ELF-1 (cell line): ENCODE measurements at places on chromosomes 2 and 18.

- DNase-seq, result peak; percentile 58
Measured at GRCh38 chr2:165406173-165406572, 63.3 kb upstream of the CSRNP3 start.

- no peak for DNase-seq
Measured at GRCh38 chr18:77205769-77206168, 43.9 kb upstream of the GALR1 start.

- peak; percentile 17 for DNase-seq
Measured at GRCh38 chr18:26806224-26806623, 59.3 kb downstream of the AQP4 start.

- peak; percentile 10 for DNase-seq
Measured at GRCh38 chr2:105378921-105379383, 19.9 kb downstream of the FHL2 start.

DNA sequence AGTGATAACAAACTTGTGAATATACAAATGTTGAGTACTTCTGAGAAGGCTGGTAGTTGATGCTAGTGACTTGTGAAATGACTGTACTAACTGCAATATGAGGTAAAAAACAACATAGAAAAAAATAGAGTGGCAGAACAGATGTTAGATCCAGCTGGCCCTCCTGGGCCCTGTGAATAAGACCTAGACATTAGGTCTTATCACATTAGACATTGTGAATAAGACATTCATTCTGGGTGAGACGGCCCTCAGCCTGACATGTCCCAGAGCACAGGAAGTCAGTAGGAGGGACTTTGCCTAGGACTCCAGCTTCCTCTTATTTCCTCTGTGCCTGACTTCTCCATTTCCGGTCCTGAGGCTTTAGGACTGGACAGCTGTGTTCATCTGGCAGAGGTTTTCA is 22.9 kb downstream of the DOK1 start:
- no peak for DNase-seq

DNA sequence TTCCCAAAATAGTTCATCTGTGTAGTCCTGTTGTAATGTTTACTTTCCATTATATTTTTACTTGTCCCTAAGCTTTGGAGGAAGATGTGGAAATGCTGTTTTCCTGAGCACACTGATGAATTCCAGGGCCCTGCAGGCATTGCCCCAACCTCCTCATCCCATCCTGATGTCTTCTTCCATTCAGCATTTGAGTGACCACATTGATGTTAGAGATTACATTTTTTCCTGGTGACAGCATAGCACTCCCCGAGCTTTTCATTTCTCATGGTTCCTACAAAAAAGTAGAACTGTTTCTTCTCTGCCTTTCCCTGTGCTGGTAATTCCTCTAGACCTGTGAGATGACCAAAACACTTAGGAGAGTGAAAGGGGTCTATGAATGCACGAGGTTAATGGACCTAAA is 4.8 kb downstream of the IL36A start:
- DNase-seq, result no peak

DNA sequence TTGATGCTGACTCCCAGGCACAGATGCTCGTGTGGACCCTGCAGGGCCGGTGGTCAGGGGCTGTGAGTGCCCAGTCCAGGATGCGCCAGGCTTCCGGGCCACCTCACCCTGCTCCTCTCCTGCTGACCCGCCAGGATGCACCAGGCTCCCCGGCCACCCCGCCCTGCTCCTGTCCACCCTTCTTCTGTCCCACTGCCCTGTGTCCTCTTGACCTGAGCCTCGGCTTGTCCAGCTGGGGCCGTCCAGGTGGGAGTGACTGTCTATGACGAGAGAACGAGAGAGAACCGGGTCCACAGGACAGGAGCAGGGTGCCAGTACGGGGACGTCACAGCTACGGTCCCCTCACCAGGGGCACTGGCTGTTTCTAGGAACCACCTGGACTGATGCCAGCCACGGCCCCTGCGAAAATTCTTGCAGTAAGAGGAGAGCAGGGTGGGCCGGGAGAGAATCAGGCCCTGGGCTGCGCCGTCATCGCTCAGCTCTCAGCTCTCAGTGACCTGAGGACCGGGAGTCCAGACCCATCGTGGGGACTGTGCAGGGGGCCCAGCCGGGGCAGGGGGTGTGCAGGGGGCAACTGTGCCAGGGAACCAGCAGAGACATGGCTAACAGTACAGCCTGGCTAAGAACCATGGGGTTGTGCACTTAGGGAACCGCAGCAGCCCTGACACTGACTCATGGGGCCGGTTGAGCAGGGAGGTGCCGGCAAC is 12.9 kb upstream of the NFATC1 start:
- no peak for DNase-seq

DNA sequence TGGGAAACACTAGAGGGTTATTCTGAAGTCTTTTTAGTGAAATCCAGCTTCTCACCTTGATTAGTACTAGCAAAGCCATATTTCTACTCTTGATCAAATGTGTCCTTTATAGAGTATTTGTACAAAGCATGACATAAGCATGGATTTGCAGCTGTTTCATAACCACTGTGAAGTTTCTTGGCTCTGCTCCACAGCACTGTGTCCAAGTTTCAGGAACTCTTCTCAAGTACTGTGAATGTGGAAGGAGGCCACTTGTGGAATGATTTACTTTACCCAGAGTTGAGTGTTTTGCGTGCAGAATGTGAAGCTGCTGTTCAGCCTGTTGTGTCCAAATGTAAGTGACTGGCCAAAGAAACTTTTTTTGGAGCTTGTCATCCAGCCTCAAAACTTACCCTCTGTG is 16.2 kb upstream of the MAPRE2 start:
- DNase-seq, result no peak

DNA sequence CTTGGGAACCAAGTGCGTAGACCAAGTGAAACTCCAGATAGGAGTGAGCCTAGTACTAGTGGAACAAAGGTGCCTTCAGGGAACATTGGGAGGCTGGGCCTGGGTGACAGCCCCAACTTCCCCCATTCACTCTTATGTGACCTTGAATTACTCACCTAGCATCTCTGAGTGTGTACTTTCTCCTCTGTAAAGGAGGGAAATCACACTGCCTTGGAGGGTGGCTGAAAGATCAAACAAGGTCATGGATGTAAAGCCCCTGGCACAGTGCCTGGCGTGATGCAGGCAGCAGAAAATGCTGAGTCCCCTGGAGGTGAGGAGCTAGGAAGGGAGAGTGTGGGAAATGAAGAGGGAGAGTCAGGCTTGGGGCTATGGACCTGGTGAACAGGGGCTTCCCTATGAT is 45.9 kb downstream of the MARCO start:
- no peak for DNase-seq

DNA sequence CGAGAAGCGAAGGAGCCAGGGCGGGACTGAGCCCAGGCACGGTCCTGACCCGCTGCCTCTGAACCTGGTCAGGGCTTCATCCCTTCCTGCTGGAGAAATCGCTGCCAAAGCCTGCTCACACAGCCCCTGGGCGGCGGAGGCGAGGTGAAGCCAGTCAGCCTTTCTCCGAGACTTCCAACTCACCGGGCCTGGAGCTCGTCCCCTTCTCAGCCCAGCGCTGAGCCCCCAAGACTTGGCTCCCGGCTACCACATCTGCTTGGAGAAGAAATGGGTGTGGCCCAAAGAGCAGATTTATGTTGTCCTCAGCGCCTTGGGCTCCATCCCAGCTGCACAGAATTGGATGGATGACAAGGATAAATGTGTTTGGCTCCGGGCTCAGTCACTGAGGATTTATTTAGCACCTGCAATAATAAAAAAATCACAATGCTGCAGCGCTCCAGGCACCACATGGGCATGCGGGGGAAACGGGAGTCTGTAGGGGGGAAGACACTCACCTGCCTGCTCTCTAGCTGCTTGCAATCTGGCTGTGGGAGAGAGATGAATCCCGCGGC is 64.9 kb downstream of the ACTR2 start:
- DNase-seq, result no peak

- no peak for DNase-seq
Measured at GRCh38 chr18:13543144-13543543, 183.2 kb downstream of the FAM210A start.

- DNase-seq, result no peak
Measured at GRCh38 chr2:38810488-38810887, 32.5 kb downstream of the GEMIN6 start.

DNA sequence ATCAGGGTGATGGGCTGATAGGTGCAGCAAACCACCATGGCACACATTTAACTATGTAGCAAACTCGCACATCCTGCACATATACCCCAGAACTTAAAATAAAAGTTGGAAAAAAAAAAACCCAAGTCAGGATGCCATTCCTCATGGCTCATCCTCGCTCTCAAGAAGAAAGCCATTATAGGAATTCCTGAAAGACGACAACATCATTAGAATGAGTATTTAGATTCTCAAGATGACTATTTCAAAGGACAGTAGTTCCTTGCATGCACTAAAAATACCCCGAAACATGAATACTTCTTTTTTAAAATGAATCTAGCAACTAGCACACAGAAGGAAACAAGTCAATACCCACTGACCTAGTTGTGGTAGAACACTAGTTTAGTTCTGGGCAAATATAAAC is 285.8 kb upstream of the REV1 start:
- DNase-seq, result no peak

GRCh38 chr2:153963256-153963655 is 91.5 kb downstream of the GALNT13 start:
- no peak for DNase-seq

GRCh38 chr2:111094691-111095090 is 26.0 kb upstream of the BCL2L11 start:
- DNase-seq, result no peak

DNA sequence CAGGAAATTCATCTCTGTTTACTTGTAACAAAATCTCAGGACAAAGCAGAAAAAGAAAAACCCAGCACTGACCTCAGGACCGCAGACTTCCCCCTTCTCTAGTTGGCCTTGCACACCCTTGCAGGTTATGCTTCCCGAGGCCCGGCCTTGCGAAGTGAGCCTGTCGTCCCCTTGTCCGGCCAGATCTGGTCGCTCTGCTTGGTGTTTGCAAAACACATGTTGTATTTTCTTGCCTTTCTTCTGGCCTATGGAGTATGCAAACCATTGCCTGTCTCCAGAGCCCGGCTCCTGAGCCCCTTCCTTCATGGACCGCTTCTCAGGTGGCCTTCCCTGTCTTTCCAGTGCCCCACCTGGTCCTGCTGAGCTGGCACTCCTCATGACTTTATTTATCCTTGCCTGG is 4.8 kb downstream of the IMPA2 start:
- DNase-seq, result no peak

- no peak for DNase-seq
Measured at GRCh38 chr2:31083234-31083993, 54.8 kb downstream of the GALNT14 start.

- no peak for DNase-seq
Measured at GRCh38 chr2:37779139-37779538, 107.7 kb upstream of the CDC42EP3 start.

DNA sequence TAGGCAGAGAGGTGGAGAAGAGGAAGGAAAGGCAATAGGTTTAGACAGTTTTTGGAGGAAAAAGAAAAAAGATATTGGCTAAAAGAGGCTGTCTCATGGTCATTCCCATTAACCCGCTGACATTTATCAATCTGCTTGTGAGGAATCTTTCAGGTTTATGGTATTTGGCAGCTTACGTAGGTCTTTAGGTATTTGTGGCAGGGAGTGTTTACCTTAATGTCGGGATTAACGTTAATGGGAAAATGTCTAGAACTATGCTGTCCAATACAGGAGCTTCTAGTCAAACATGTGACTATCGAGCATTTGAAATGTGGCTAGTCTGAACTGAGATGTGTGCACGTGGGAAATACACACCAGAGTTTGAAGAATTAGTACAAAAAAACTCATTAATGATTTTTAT is 144.2 kb downstream of the BABAM2 start:
- DNase-seq, result no peak

DNA sequence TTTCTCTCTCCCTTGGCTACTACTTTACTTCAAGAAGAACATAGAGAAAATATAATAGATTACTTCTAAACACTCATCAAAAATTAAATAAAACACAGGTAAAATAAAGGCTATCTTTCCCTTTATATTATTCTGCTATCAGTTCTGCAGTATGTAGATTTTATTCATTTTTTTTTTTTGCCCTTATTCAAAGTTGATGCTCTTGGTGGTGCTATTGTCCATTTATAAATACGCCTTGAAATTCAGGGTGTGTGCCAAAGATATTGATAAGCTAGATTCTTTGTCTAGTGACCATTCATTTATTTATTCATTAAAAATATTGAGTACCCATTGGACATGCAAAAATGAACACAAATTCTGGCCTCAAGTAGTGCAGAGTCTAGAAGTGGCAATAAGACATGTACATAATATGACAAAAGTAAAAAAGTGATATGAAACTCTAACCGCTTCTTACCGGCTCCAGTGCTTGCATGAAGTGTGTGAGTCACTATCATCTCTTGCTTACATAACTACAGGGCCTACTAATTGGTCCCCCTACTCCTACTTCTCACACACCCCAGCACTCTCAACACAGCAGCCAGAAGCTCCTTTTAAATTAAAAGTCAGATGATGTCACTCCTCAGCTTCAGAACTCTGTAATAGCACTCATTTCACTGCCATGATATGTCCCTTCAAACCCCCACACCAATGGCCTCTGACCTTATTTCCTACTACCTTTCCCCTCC is 208.3 kb upstream of the FANCL start:
- no peak for DNase-seq

GRCh38 chr2:216601632-216602409 is 31.4 kb upstream of the IGFBP2 start:
- DNase-seq, result no peak

- no peak for DNase-seq
Measured at GRCh38 chr2:105798595-105798994, 53.9 kb downstream of the NCK2 start.

DNA sequence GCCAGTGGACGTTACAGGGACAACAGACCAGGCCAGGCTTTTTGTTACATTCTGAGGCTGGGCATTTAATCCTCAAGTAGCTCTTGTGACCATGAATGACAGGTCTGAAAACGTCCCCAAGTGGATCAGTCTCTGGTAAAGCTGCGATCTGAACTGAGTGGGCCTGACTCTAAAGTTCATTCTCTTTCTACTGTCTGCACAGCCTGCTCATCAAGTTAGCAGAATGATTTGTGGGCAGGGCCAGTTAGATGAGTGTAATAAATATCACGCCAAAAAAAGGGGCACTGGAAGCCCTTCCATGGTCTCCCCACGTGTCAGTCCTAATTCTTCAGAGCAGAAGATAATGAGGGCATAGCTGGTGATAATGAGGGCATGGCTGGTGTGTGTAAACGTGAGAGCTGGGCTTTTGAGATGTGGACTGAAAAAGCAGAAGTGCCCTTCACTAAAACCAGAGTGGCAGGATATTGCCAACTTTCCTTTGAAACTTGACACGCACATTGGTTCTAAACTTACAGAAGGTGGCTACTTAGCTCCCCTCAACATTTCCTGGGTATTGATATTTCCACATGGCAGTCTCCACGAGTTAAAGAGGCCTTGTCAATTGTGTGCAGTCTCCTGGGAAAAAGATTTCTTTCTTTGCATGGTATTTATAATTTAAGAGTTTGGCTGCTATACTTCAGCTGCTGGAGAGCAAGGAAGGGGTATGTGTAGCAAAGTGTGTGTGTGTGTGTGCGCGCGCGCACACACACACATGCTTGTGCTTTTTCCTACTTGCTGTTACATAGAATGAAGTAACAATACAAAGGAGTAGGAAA is 72.7 kb upstream of the LYPD6B start:
- no peak for DNase-seq

- no peak for DNase-seq
Measured at GRCh38 chr2:108858894-108859293, 72.3 kb downstream of the CCDC138 start.

- DNase-seq, result no peak
Measured at GRCh38 chr2:196827356-196827755, 18.2 kb upstream of the C2orf66 start.

GRCh38 chr2:26457695-26458364 is 20.1 kb downstream of the OTOF start:
- DNase-seq, result peak; percentile 37
